NAMALWA (cell line): ENCODE measurements at places on chromosomes 13 and 19.

DNA sequence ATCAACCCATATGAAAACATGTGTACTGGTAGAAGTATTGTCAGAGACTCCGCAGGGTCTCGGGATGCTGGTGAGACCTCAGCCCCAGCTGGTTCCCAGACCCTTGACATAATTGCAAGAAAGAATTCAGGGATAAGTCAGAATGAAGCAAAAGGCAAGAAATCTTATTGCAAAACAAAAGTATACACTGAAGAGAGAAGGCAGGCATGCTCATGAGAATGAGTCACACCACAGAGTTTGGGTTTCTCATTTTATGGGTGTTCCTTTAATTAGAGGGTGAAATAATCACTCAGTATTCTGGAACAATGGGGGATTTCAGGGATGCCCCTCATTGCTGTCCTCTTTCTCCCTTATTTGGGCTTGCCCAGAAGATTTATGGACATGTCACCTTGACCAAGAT lies 1423.8 kb upstream of the MIR17HG start:
- no peak for DNase-seq

DNA sequence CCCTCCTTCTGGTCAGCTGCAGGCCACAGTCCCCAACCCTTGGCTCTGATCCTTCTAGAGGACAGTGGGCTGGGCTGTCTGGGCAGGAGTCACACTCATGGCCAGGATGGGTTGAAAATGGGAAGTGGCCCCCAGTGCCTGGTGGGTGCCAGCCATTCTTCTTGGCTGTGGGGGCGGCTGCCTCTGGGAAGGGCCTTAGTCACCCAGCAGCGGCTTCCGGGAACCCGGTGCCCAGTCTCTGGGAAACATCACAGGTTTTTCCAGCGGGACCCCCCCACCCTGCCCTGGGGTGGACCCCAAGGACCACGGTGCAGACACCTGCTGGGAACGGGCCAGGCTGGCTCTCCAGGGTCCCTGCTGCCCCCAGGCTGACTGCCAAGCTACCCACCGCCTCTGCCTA lies 27.3 kb upstream of the SLC7A10 start:
- DNase-seq: no peak

DNA sequence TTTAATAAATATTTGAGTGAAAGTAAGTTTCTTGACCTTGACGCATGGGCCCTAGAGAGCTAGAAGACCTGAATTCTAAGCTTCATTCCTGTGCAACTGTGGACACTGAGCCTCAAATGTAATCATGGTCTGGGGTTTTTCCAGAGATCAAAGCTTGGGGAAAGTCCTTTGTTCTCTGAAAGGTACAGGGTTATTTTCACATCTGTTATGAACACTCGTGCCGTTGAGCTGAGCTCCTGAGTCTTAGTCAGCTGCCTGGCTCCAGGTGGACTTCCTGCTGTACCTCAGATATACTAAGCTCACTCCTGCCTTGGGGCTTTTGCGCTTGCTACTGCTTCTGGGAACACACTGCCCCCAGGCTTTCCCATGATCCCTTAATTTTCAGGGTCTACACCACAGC lies 7.5 kb upstream of the ZBTB32 start:
- no peak for DNase-seq

DNA sequence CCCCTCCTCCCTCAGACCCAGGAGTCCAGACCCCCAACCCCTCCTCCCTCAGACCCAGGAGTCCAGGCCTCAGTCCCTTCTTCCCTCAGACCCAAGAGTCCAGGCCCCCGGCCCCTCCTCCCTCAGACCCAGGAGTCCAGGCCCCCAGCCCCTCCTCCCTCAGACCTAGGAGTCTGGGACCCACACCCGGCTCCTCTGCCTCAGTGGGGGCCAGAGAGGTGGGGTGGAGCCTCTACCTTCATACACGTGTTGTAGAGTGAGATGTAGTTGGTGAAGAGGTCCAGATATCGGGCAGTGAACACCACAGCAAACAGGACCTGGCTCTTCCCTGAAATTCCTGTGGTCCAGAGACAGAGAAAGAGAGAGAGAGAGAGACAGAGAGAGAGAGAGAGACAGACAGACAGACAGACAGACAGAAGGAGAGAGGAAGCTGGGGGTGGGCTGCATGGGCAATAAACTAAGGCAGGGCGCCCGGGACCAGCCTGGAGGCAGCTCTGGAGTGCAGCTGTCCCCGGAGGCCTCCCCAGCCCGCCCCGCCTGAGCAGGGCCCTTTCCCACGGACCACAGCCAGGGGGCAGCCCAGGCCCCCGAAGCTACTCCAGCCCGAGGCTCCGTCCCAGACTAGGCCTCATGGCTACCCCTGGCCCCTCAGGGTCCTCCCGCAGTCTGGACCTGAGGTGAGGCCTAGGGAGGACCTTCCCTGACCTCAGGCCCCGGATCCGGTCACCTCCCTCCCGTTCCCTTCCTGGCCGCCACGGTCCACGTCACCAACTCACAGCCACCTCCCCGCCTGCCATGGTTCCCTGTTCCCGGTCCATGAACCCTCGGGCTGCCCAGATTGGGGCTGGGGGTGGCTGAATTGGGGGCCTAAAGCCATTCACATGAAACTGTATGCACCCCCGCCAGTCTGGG lies 907 bp downstream of the KDELR1 start:
- DNase-seq: peak; percentile 78

GRCh38 chr13:27168906-27169657 lies 2.5 kb downstream of the USP12 start:
- no peak for DNase-seq

- no peak for DNase-seq
Measured at GRCh38 chr13:40530961-40531360, 135.5 kb downstream of the FOXO1 start.

- no peak for DNase-seq
Measured at GRCh38 chr13:101424381-101425155, 8.3 kb upstream of the NALCN start.
